ENCODE measurements at places on chromosomes 12 and 14.
A peak's percentile ranks its signal among the peaks of the same experiment; 100 is the strongest.

GRCh38 chr14:61569812-61570548, 125.3 kb upstream of the HIF1A start:
- DNase-seq, result peak; percentile 22

DNA sequence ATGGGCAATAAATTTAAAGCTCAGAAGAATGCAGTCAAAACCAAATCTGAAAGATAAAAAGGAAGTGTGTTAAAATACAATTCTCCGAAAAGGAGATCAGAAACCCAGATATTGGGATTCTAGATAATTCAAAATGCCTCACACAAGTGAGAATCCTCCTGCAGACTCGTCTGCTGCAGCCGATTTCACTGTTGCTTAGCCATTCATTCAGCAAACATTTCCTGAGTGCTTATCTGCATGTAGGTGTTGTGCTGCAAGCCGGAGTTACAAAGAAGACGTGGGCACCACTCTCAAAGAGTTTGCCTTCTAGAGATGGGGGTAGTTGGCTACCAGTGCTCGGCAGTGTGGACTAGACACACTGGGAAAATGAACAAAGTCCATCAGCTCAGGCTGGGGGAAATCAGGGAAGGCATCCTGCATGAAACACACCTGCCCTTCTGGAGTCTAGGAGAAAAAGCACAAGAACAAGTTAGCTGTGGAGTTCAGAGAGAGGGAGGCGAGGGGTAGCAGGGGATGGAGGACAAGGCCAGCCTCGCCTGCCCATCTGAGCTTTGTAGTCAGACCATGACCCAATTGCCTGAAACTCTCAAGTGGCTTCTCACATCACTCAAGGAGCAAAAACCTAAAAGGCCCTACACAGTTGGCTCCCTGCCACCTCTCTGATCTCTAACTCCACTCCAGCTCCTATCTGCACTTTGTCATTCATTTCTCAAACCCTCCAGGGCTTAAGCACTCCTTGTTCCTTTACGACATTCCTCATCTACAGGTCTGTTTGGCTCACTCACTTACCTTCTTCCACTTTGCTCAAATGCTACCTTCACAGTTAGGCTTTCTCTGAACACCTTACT, 310.0 kb upstream of the DDHD1 start:
- DNase-seq, result no peak

DNA sequence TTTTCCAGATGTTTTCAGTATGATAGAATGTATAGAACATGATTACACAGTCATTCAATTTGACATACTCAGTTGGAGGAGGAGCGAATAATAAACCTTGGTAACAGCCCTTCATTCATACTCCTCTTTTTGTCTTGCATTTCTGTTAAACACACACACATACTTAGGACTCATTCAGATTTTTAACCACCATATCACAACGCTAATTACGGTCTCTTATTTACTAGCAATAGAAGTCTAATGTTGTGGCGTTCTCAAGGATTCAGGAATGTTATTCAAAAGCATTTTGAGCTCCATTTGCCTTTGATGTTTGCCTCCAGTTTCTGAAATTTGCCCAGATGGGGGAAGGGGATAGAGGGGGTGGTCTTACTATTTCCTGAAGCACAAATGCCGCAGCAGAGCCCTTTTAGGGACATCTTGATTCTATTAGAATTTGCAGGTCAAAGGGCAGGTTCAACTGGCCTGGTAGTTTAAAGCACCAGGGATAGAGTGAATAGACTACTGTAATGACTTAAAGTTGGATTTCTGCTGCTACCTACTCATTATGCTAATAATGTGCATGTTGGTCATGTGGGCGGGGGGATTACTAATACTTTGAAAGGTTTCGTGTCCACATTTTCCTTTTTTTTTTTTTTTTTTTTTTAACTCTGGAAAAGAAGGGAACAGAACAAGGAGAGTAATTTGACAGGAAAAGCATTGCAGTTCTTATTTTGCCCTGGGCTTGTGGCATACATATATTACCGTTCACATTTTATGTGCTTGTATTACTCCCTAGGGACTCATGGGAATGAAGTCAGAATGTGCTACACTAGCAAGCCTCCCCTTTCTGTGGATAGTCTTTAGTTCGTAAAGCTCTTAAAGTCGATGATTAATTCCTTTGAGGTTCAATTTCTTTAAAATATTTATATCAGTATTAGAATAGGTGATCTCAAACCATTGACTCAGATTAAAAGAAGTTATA, 226.8 kb downstream of the FBXL14 start:
- no peak for DNase-seq

DNA sequence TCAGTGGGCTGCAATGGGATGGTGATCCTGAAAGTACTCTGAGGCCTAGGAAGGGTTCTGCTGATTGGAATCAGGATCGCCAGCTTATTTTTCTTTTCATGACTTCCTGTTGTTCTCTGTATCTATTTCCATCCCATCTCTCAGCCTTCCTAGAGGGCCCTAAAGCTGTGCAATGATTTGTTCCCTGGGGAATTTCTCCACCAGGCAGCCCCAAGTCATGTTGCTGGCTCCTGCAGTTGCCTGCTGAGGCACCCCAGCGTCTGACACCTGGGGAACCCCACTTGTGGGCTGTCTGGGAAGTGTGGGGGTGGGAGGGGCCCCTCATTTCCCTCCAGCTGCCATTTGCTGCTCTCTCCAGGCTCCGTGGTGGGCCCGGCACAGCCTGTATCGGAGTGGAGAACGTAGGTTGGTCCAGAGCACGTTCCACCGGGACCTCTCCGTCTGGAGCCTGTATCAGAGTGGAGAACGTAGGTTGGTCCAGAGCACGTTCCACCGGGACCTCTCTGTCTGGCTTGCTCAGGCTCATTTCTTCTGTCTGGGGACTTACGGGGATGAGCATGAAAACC, 138.3 kb downstream of the TSPAN9 start:
- no peak for DNase-seq

- no peak for DNase-seq
Observed at GRCh38 chr14:68662392-68662791, 130.5 kb downstream of the ZFP36L1 start.

Data from activated gamma-delta T cell treated with Interleukin-2 at 50 U/mL for 16 hours (primary cell).